ENCODE measurements at places on chromosomes 6 and 20.

GRCh38 chr6:43303751-43304331 lies 4.8 kb downstream of the CRIP3 start:
- DNase-seq, result no peak

- no peak for DNase-seq
These were observed 2.6 kb downstream of the TOP1 start for GRCh38 chr20:41031243-41031619.

DNA sequence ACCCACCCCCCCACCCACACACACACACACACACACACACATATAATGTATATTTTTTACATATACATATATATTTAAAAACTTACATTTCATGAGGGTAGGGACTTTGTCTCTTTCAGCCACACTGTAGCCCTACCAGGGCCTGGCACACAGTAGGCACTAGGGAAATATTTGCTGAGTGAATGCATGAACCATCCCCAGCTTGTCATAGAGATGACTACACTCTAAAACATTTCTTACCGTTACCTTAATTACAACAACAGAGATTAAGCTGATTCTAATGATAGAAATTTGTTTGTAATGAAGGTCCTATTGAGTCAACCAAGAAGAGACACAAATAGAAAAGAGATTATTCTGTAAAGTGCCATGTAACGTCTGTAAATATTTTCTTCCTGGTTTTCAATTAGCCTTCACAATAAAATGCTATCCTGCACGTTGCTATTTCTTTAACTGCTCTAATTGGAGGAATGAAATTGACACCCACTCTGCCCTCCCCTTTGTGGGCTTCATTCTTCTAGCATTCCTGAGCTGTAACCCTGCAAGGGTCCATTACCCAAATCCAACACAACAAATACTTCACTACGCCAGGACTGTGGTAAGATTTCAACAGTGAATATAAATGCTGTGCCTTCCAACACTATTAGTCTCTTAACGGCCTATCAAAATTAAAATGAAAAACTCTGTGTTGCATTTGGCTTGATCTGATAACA lies 30.8 kb downstream of the SIM1 start:
- no peak for DNase-seq

- DNase-seq, result no peak
These were observed 48.4 kb downstream of the RNGTT start for GRCh38 chr6:88914895-88915598.

DNA sequence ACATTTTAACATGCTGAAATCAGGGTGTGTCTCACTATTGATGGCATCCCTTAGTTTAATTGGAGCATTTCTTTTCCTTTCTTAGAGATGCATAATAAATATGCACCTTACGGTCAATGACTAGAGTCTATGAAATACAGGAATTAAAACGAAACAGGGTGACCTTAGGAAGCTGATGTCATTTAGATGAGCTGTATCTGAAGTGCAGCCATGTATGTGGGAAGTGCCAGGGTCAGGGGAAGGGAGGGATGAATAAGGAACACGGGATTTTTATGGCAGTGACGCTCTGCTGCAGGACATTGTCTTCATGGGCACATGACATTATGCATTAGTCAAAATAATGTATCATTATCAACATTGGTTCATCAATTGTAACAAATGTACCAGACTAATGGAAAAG lies 84.0 kb downstream of the AGPAT4 start:
- no peak for DNase-seq

DNA sequence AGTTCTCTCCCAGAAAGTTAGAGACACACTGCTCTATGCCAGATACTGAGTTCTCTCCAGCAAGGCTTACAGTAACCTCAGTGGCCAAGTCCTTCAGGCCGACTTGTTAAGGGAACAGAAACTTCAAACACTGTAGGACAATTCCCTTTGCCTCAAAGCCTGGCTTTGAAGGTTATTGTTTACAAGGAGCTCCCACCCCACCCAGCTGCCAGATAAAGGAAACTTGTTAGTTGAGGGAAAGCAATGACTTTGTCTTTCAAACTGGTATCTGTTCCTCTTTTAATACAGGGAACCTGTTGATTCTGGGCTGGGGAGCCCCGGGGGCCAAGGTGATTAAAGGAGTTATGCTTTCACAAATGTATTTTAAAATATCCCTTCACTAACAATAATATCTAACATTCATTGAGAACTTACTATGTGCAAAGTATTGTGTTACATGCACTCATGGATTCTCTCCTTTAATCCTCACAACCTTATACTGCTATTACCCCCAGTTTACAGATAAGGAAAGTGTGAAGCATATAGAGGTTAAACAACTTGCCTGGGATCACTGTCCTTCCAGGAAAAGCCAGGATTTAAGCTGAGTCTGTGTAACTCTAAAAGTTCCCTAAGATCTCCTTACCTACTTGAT lies 27.6 kb upstream of the CDKN1A start:
- no peak for DNase-seq

GRCh38 chr6:147136057-147136456 lies 68.2 kb upstream of the STXBP5 start:
- DNase-seq, result no peak

DNA sequence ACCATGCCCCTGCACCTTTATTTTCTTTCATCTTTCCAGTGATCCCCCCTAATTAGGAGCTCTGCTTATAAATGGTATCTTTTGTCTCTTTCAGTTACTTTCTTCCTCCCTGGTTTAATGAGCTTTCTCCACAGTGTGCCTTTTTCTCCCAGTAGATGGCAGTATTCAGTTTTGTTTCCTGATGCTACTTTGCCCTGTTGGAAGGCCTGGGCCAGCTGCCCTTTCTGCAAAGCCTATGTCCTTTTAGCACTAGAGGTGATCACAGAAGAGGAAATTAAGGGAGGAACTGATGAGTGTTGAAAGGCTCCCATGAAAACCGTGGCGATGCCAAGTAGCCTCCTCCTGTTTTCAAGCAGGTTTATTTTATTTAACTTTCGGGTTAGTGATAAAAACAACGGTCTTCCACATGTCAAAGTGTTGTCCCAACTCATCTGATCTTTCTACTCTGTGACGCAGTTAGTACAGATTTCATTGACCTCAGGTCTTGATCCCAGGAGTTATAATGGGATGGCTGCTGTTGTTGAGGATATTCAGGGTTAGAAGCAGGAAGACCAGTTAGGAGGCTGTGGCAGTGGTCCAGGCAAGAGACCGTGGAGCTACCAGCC lies 184.2 kb upstream of the BMP2 start:
- DNase-seq, result peak; percentile 4

DNA sequence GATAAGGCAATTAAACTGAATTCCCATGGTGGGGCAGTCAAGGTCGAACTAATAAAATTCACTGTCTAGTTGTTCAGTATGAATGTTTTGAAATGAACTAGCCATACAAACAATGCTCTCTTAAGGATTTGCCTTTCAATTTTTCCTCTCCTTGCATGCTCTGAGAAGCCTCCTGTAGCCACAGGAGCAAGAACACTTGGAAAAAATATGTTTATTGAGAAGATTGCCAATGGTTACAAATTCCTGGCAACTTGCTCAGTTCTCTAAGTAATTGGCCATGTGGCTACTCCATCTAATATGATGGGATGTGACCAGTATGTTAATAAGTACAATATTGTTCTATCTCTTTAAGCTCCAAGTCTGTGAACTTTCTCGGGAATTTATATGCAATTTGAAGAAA lies 49.4 kb downstream of the FUT9 start:
- DNase-seq, result no peak

Measured in H54 (cell line).